ENCODE measurements at places on chromosomes 6 and 20.

- DNase-seq: no peak
These were observed 181.3 kb upstream of the KCNG1 start for GRCh38 chr20:51204051-51204715.

GRCh38 chr6:219019-219570 is 73.2 kb upstream of the DUSP22 start:
- DNase-seq: no peak

- DNase-seq: no peak
These were observed 74.4 kb upstream of the GATA5 start for GRCh38 chr20:62550087-62550632.

DNA sequence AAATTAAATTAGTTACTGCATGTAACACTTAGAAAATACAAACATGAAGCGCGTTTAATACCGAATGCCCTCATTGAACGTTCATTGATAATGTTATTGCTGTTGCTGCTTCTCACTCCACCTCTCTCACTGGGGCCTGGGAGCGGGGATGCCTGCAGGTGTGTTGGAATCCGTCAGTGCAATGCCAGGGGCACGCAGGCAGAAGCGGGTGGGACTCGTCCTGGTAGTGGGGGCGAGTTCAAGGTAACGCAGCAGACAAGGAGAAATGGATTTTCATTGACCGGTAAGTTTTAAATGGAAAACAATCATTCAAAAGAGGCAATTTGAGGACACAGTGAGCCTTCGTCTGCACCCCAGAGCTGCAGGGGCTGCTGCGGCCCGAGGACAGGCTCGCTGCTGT is 71.2 kb upstream of the AFDN start:
- no peak for DNase-seq
